ENCODE measurements at places on chromosomes 11 and 22.

- DNase-seq = no peak
Observed at GRCh38 chr22:50285568-50286229, 15.5 kb upstream of the MAPK11 start.

GRCh38 chr11:132448334-132448995, 1078.0 kb downstream of the NTM start:
- no peak for DNase-seq

DNA sequence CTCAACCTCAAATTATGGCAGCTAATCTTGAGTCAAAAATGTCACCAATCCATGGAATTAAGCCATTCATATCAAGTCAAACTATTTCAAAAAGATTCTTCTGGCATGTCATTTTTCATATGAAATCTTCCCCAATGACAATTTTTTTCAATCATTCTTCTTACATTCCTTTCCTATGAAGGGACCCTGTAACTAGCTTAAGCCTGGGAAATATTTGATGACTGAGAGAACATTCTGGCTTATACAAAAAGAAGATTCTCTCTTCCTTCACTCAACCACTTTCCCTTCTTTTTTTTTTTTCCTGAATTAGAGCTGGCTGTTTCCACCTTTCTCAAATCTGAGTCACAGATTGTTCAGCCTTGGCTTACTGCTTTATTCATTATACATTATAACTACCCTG, 903.7 kb downstream of the FAM181B start:
- DNase-seq = no peak

- no peak for DNase-seq
Observed at GRCh38 chr22:18935889-18936529, at the start of gene PRODH. Gene PRODH, minus strand, starts transcription at chr22:18936293. Its CDS starts 6 bp downstream, at chr22:18936287.

DNA sequence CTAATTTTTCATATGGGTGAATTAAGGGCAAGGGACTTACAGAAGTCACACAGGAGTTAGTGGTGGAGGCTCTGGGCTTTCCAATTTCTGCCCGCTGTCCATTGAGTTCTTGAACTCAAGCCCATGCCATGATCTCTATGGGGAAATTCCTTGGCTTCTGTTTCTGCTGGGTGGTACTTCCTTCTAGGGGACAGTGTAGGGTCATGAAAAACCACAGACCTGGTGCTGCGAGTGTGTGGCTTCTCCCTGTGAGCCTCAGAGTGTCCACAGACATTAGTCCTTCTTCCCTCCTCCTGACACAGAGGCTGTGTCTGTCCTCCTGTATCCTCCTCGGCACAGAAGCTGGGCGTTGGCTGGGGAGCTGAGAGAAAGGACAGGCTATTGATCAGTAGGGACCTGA, 6.3 kb upstream of the SEZ6L start:
- DNase-seq = no peak

- no peak for DNase-seq
Observed at GRCh38 chr22:45544588-45545170, 42.0 kb downstream of the FBLN1 start.

DNA sequence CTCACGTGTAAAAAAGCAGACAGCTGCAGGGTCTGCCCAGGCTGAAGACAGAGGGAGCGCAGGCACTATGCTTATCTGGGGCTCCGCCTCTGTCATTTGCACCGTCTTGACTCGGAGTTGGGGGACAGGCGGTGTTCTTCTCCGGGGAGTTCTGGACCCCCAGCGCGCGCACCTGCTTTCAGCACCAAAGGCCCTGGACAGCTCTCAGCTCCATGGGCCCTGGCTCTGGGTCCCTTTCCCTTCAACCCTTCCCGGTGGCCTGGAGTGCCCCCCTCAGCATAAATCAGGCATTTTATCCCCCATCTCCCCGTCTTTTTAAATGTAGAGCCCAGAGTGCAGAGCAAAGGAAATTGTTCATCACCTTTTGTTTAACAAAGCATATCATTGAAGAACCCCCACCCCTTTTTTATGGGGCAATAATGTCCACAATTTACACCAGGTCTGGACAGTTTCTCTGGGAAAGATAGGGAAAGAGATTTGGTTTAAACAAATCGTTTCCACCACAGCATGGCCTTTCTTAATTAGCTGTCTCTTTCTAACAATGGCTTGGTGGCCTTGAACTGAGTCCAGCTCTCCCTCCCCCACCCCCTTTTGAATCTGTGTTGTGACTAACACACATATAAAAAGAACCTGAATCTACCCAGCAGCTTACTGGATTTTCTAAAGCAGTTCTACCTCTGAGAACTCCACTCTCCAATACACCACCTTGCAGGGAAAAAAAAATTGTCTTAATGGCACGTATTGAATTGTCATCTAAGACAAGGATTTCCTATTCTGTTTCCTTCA, 1.7 kb downstream of the SEZ6L start:
- no peak for DNase-seq

GRCh38 chr11:108616549-108616948, 23.0 kb upstream of the EXPH5 start:
- no peak for DNase-seq

- peak; percentile 61 for DNase-seq
Observed at GRCh38 chr11:63985812-63986155, 454 bp upstream of the OTUB1 start.

DNA sequence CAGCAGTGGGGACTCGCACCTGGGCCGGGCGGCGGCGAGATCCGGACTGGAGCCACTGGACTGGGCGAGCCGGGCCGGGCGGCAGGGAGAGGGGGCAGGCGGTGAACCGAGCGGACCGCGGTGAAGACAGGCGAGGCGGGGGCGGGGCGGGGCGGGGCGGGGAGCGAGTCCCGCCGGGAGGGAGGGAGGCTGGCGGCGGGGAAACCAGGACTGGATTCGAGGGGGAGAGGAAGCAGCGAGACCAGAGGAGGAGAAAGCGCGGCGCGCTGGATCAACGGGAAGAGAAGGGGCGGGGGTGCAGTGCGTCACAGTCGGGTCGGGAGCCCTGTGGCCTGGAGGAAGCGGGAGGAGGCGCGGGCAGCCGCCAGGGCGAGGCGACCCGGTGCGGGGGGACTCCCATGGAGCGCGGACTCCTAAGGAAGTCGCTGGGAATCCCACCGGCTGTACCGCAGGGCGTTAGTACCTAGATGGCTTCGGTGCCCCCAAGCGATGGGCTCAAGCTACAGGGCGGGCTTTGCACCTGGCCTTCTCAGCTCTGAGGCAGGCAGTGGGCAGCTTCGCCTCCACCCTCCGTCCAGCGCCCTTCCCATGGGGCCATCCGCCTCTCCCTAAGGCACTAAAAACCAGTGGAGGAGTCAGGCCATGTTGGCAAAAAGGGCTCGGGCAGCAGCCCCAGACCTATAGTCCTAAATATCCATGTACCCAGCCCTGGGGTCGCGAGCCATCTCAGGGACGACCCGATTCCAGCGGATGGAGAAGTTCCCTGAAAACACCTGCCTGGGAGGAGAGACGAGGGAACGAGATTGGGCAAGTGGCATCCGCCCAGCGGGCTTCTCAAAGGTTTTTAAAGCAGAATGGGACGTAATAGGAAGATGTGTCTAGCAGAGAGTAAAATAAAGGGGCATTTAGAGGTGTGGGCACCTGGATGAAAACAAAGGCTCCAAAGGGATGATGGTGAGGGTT, at the start of gene TMEM121B:
Gene TMEM121B (minus strand): TSS at position 128 of the 963 bp plus-strand sequence. CDS start 233 bp downstream, outside the sequence.
- no peak for DNase-seq

- no peak for DNase-seq
Observed at GRCh38 chr11:47905358-47906059, 57.4 kb upstream of the NUP160 start.

DNA sequence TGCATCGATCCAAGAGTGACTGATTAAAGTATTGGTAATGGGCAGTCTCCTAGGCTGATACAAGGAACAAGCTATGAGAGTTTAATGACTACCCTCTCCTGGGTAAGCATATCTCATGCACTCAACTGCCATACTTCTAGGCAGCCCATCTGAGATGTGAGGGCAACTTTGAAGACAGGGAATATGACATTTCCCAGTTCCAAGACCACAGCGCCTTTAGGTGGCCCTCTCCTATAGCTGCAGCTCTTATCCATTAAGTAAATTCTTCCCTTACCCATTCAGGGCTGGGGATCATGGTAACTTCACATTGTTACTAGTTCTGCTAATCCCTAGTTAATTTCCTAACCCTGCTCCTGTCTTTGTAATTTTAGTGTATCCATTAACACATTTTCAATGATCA, 157.3 kb upstream of the CTSC start:
- DNase-seq = no peak

DNA sequence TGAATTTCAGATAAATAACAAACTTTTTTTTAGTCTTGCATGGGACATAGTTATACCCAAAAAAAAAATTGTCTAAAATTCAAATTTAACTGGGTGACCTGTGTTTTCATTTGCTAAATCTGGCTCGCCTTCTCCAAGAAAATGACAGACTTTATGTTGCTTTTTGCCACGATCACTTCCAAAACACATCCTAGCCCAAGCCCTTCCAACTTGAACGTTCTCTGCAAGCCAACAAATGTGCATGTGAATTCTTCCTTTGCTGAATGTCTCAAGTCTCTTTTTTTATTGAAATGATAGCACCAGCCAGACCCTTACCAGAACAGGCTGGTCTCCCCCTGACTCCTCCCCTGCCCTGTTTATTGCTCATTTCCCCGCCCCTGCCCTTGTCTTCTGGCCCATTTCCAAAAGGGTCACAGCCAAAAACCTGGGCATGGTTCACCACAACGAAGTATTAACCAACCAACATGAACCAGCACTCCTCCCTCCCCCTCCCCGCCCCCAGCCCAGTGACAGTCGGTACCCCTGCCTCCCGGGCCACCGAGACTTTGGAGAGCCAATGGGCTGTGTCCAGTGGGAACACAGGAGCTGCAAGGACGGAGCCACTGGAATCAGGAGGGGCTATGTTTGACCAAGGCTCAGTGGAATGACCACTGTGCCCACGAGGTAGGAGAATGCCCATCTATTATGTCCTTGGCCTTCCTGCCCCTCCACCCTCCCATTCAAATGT, 63.2 kb downstream of the BTG4 start:
- DNase-seq = no peak

GRCh38 chr11:420054-420910, 5.5 kb upstream of the SIGIRR start:
- no peak for DNase-seq

GRCh38 chr22:23237201-23237798, 57.0 kb downstream of the BCR start:
- no peak for DNase-seq

DNA sequence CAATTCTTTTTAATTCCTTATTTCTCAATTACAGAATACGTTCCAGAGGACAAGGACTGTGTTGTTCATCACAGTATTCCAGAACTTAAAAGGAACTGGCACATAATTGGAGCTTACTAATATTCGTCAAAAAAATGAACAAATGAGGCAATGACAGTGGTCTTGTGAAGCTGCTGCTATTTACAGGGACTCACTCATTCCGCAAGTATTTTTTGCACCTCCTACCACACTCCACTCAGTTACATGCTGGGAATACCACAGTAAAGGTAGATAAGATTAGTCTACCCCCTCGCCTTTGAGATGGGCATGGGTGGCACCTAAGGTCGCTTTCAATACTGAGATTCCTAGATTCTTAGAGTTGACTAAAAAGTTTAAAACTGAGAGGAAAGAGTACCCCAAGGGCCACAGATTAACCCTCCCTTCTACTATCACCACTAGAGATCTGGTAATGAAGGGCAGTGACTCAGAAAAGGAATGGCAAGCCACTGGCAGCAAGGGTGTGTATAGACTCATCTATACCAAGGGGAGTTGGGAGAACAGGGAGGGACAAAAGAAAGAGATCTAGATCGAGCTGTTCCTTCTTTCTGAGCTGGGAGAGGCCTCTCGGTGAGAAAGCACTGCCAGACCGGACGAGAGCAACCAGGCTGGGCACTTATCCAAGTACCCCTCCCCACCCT, 85.0 kb downstream of the RPL27A start:
- no peak for DNase-seq

DNA sequence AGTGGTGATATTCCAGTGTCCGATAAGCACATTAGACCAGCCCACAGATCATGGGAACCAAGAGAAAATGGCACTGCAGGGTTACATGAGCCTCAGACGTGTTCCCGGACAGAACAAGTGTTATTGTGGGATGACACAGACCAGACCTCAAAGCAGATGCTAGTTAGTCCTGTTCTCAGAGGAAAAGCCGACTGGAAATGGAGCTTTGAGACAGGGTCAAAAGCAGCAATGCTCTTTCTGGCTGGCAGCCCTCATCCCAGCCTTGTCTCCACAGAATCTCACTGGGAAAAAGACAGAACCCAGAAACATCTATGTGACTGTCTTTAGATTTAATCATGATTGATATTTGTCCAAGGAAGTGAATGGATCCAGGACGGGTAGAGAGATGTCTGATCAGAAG, 506.8 kb downstream of the INSC start:
- no peak for DNase-seq

GRCh38 chr11:92981508-92982043, 12.1 kb downstream of the MTNR1B start:
- no peak for DNase-seq

Data from stimulated activated CD4-positive, alpha-beta T cell treated with anti-CD3 and anti-CD28 coated beads, Interleukin-4, amount 100 ng/mL, for 4 hours (primary cell).